ENCODE measurements at places on chromosomes 7 and 10. TPM values are rescaled to one million over a fixed set of nuclear protein-coding genes. Genes with fewer than 3 reads are reported as not detected.

DNA sequence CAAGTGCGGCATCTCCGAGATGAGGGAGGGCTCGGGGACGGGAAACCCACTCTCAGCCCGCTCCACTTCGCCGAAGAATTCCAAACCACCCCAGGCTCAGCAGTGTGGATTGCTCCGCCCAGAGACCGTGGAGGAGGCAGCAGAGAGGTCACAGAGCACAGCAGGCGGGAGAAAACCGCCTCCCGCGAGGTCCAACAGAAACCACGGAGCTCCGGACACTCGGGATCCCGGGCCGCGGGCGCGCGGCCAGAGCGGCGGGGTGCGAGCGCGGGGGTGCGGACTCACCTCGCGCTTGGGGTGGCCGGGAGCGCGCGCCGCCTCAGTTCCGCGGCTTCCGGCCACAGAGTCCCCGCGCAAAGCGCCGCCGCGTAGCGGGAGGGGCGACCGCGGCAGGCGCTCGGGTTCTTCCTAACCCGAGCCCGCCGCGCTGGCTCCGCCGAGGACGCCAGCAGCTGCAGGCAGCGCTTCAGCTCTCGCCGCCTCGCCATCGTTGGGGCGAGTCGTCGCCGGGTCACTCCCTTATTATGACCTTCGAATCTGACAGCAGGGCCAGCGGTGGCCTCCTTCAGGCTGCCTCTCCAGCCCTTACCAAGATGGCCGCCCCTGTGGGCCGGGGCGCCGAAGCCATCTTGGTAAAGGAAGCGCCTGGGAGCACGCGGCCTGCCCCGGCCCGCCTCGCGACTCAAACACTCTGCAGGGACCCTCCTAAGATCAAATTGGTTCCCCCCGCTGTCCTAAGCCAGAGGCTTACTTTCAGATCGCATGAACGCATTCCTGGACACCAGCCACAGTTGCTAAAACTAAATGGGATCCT is at the start of gene NAPEPLD:
Gene NAPEPLD (minus strand): TSS at position 106 of the 814 bp plus-strand sequence. CDS start 20,323 bp downstream, outside the sequence.
- peak; percentile 89 for DNase-seq

The IDI2 gene
- total RNA-seq = not detected

The DRGX gene
- total RNA-seq = 0.10 TPM

DNA sequence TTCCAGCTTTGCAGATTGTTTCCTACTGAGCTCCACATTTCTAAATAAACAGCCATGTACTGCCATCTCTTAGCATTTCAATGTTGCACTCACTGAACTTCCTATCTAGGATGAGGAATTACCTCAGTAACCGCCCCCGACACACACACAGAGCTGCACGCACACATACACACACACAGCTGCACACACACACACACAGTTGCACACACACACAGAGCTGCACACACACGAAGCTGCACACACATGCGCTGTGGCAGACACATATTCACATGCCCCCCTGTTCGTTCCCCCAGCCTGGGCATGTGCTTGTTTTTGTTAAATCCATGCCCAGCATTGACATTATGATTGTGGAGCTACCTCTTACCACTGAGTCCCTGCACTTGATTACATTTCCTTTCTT is 39.6 kb upstream of the CNPY1 start:
- DNase-seq = no peak

The ANKRD1 gene
- total RNA-seq = not detected
